ENCODE measurements at places on chromosomes 12 and 14. TPM values are rescaled to one million over a fixed set of nuclear protein-coding genes. Genes with fewer than 3 reads are reported as not detected.

DNA sequence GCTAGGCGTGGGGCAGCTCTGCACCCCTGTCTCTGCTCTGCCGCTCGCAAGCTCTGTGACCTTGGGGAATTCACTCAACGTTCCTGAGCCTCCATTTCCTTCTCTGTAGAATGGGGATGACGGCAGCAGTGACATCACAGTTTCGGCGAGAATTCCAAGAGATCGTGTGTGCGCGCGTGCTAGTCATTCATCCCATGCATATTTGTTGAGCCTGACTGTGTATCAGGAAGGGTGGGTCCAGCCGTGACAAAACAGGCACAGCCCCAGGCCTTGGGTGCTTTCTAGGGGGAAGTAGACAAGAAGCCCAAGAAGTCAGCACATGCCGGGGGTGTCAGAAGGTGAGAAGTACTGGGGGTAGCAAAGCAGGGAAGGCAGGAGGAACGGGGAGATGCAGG lies 145.6 kb upstream of the NCOR2 start:
- no peak for DNase-seq

The CLEC2D gene
- 293 TPM for total RNA-seq

- no peak for DNase-seq
These were observed 72.9 kb upstream of the DYNC1H1 start for GRCh38 chr14:101891471-101891870.

GRCh38 chr14:59728304-59728703 lies 142.3 kb downstream of the RTN1 start:
- DNase-seq: no peak

DNA sequence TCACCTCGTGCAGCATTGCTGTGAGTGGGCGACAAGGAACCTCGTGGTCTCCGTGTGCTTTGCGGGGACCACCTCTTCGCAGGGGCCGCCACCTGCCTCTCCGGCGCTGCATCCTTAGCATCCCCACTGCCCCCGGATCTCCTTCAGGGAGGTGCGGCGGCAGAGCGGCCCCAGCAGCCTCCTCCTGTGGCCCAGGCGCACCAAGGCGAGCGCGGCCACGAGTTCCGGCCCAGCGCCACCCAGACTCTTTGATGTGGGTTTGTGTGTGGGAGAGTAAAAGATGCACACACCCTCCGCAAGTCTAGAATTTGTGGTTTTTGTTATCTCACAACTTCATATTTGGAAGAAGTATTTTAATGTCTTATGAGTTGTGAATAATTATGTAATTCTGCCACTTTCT lies 118.8 kb upstream of the DIO3 start:
- peak; percentile 66 for DNase-seq

The PIWIL1 gene
- not detected for total RNA-seq

The PTGDR gene
- 0.19 TPM for total RNA-seq

The KCNJ8 gene
- total RNA-seq: not detected

DNA sequence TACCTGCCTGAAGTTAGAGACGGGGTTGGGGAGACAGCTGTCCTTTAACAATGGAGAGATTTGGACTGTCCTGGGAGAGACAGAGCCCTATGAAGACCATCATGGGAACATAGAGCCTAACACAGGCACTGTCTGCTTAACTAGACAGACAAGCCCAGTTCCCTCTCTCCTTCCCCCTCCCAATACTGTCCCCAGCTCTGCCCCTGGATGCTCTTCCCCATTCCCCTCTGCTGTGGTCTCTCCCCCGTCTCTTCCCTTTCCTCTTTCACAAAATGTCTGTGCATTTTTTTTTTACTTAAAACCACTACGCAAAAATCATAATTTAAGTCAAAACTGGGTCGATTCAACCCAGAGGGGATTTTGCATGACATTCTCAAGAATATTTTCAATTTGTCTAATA lies 232.9 kb downstream of the CHST11 start:
- no peak for DNase-seq

GRCh38 chr12:93183940-93184671 lies 193.6 kb upstream of the NUDT4 start:
- DNase-seq: no peak

DNA sequence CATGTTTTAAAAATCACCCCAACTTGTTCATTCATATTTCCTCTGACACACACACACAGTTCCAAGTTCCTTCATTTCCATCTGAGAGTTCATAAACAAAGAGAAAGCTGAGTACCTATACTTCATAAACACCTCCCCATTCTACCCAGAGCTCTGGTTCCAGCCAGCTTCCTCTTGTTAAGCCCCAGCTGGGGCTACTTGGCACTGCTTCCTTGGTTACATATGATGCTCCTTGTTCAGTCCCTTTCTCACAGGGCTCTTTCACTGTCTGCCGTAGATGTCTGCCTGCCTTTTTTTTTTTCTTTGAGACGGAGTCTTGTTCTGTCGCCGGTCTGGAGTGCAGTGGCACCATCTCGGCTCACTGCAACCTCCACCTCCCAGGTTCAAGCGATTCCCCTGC lies 77.5 kb downstream of the COX16 start:
- DNase-seq: no peak

GRCh38 chr14:97633131-97633738 lies 836.1 kb downstream of the VRK1 start:
- DNase-seq: no peak

Data from activated T-cell treated with anti-CD3 and anti-CD28 coated beads, Interleukin-2, amount 50 U/mL, for 72 hours (primary cell).